ENCODE measurements at places on chromosomes 6 and 20. TPM values are rescaled to one million over a fixed set of nuclear protein-coding genes. Genes with fewer than 3 reads are reported as not detected.

The PBOV1 gene
- polyA plus RNA-seq = not detected

The CLDN20 gene
- not detected for polyA plus RNA-seq

The HLA-DQA2 gene
- polyA plus RNA-seq = not detected

The LAMA4 gene
- polyA plus RNA-seq = 14.0 TPM

The C6orf132 gene
- 86.6 TPM for polyA plus RNA-seq
